ENCODE measurements at places on chromosomes 13 and 19.
A peak's percentile ranks its signal among the peaks of the same experiment; 100 is the strongest.

DNA sequence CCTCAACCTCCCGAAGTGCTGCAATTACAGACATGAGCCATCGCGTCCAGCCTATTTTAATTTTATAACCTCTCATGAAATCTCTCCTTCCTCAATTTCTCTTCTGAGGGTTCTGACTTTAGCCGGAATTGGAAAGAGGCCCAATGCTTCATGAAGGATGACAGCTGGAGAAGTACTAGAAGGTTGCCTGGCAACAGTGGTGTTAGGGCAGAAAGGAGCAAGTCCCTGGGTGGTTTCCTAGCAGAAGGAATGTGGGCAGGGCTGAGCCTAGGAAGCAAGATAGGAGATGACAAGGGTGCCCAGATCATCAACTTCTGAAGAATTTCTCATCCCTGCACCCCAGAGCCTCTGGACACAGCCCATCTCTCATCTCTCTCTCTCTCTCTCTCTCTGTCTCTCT is 25.8 kb downstream of the CACNG6 start:
- no peak for DNase-seq

DNA sequence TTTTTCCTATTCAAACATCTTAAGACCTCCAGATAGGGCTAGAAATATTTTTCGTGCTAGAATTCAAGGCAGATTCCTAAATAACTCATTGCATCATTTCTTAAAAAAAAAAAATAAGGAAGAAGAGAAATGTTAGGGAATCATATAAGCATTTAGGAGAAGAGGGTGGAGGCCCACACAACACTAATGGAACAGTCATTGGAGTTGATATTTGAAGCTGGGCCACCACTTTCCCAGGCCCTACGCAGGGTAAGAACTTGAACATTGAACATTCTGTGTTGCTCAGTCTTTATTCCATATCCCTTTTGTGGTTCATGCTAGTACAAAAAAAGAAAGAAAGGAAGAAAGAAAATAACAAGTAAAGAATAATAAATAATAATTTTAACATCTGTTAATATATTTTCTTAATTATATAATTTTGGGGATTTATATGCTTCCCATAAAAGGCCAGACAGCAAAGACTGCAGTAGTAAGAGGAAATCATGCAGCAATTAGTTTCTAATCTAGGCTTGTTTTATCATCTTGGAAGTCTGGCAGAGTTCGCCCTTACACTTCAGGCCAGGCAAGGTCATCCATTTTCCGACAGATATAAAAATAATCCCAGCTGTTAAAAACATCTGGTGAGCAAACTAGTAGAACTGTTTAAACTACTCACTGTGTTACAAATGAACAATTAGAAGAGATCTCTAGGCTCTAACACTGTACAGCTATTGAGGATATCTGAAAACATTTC is 127.7 kb downstream of the FRY start:
- no peak for DNase-seq

DNA sequence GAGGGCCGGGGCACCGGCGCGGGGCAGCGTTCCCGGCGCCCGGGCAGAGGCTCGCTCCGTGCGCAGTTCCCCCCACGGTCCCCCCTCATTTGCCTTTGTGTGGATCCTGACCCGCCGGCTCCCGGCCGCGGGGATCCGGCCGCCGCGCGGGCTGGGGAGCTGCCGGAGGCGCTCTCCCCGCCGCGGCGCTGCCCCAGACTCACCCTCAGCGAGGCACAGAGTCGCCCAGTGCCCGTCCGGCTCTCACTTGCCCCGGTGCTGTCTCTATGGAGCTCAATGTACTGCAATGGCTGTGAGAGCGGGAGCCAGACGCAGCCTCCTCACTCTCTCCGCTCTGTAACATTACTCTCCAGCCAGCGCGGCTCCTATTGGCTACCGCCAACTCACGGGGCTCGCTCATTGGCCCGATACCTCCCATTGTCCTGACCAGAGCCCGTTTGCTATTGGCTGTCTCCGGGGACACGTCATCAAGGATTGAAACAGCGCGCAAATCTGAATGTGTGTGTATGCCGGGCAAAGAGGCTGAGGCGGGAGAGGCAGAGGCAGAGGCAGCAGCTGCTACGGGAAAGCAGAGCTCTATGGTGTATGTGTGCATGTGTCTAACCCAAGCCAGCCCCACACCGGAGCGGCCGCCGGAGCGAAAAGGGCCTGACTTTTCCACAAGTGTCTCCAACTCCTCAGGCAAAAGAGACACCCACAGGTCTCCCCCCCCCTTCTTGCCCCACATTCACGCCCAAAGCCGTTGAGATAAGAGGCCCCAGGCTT is at the start of gene HMGB1:
HMGB1 (minus strand) TSS at position 344 of the 765 bp plus-strand sequence. CDS start 2,256 bp downstream, outside the sequence.
- peak; percentile 98 for DNase-seq

GRCh38 chr13:111893607-111894443 is 173.1 kb upstream of the SOX1 start:
- DNase-seq = no peak

- DNase-seq = no peak
Measured at GRCh38 chr13:20400774-20401173, 124.9 kb downstream of the CRYL1 start.

GRCh38 chr13:39867807-39868206 is 212.3 kb downstream of the COG6 start:
- DNase-seq = no peak

GRCh38 chr13:91154558-91155353 is 192.7 kb upstream of the MIR17HG start:
- no peak for DNase-seq

DNA sequence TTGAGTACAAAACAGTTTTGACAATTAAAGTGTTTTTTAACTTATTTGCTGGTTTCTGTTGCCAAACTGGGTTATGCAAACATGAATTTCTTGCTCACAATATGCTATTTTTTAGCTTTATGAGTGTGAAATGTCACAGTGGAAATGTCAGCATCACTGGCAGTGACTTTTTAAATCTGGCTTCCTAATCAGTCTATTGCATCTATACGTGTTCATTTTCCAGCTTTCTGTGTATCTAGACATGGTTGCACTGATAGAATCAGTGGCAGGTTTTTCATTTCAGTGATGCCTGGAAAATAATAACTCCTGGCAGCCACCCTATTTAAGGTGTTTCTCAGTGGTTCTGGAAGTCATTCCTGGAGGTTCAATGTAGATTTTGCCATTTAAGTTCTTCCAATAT is 146.7 kb downstream of the SLITRK6 start:
- DNase-seq = no peak

All from SW 1271 (cell line).